Hematopoietic multipotent progenitor cell treated with erythropoietin and hydrocortisone succinate and interleukin-3 and kit ligand, for 17 days (in vitro differentiated cells): ENCODE measurements at places on chromosomes 12 and 14.

- DNase-seq, result peak; percentile 15
These were observed 877 bp downstream of the BAG5 start for GRCh38 chr14:103561381-103562178.

GRCh38 chr14:93075891-93076290 lies 39.8 kb downstream of the ITPK1 start:
- no peak for DNase-seq

DNA sequence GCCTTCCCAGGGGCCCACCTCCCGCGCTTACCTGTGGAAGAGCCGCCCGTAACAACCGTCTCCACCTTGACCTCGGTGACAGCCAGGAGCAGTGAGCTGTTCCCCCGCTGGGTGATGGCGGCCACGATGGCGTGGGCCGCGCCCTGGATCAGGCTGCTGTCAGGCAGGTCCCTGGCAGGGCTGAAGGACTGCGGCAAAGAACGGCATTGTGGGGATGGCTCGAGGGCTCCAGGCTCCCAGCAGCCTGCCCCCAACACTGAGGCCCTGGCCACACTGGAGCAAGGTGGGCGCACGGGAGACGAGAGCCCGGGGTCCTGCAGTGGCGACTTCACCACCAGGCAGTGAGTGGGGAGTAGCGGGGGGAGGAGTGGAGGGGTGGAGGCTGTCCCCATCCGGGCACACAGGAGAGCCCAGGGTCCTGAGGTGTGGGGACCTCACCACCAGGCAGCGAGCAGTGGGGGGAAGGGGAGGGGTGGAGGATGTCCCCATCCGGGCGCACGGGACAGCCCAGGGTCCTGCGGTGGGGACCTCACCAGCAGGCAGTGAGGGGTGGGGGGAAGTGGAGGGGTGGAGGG lies 25.0 kb downstream of the JAG2 start:
- no peak for DNase-seq

- no peak for DNase-seq
These were observed 173.2 kb downstream of the CAND1 start for GRCh38 chr12:67442347-67442841.

GRCh38 chr12:52251367-52252051 lies 18.5 kb downstream of the KRT7 start:
- DNase-seq, result no peak

DNA sequence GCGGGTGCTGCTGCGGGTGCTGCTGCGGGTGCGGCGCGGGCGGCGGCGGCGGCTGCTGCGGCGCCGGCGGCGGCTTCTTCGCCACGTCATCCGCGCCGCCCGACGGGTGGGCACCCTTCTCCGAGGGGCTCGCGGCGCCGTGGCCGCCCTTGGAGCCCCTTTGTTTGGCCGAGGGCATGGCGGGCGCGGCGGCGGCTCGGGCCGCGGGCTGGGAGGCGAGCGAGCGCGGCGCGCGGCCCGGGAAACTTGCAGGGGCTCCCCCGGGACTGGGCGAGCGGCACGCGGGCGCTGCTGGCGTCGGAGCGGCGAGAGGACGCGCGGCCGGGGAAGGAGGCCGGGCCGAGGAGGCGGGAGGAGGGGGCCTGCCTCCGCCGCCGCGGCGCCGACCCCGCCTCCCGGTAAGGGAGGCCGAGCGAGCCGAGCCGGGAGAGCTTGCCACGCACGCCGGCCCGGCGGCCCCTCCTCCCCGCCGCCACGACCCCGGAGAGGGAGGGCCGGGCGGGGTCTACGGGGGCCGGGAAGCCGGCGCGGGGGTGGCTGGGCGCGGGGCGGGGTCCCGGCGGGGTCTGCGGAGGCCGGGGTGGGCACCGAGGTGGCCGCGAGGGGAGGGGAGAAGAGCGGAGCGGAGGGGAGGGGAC lies at the start of gene CKAP4:
Gene CKAP4 (minus strand): TSS at position 347 of the 638 bp plus-strand sequence. CDS start 169 bp downstream, at position 178.
- DNase-seq, result no peak

GRCh38 chr14:76250302-76250701 lies 98.6 kb downstream of the GPATCH2L start:
- no peak for DNase-seq

- peak; percentile 16 for DNase-seq
These were observed 60.2 kb upstream of the ATP2B1 start for GRCh38 chr12:89768586-89769482.

- no peak for DNase-seq
These were observed 82.7 kb downstream of the BEGAIN start for GRCh38 chr14:100504372-100505078.

DNA sequence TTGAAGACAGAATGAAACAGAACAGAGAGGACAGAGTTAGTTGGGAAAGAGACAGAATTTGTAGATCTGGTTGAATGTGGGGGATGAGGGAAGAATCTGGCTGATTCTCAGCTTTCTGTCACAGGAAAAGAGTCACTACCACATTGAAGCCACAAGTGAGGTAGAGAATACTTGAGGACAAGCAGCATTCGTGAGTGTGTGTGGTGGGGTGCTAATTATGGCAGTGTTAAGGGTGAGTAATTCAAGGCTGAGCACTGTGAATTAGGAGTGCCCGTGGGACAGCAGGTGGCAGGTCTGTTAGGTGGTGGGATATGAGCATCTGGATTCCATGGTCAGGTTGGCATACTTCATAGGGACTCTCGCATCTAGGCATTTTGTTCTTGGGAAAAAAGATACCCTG lies 347.4 kb upstream of the PRICKLE1 start:
- DNase-seq, result no peak

- DNase-seq, result no peak
These were observed 236.7 kb downstream of the CACNA1C start for GRCh38 chr12:2289525-2289924.

DNA sequence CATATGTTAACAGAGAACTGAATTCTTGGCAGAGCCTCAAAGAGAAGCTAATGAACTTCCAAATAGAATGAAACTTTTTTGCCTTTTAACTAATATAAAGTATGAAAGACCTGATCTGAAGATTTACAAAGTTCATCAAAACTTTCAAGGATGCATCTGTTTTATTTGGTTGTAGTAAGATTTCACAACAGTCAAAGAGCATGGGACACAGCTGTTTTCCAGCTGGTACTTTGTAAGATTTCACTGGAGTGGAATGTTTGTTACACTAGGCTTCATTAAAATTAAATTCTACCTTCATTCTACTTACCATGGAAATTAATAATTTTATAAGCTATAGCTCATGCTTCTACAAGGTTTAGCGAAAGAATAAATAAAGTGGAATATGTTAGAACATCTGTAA lies 351.2 kb downstream of the SLC6A15 start:
- DNase-seq, result no peak

DNA sequence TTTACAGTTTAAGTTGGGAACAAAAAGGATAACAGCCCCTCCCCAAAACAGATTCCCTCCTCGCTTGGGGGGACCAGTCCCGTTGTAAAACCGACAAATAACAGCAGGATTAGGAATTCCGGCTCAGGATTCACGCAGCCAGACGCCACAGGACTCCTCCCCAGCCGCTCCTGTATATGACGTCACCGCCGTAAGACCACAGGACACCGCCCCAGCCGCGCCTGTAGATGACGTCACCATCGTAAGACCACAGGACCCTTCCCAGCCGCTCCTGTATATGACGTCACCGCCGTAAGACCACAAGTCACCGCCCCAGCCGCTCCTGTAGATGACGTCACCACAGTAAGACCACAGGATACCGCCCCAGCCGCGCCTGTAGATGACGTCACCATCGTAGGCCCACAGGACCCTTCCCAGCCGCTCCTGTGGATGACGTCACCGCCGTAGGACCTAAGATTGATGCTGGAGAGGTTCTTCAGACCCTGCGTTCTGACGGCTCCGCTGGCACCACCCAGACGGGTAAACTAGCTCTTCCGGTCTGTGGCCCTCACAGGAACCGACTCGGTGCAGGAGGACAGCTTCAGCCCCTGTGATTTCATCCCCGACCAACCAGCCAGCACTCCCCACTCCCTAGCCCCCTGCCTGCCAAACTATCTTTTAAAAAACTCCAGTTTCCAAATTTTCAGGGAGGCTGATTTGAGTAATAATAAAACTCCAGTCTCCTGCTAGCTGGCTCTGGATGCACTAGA lies 43.9 kb upstream of the FBRSL1 start:
- DNase-seq, result peak; percentile 42

- peak; percentile 42 for DNase-seq
These were observed 12.4 kb downstream of the MGST1 start for GRCh38 chr12:16359512-16360491.

DNA sequence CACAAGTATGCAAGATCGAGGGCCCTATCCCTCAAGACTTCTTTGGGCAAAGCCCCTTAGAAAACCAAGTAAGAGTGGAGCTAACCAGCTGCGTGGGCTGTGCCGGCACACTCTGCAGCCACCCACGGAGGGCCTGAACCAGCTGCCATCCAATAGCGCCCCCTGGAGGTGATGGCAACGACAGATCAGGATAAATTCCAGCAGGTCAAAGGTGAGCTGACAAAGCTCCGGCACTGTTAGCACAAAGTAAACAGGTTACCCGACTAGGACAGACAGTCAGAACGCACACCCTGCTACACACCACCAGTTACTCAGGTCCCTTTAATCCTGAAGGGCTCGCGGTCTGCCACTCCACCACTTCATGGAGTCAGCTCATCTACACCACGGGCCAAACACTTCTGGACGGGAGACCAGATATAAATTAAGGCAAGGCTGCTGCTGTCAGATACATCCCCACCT lies 4.9 kb downstream of the ZBTB39 start:
- DNase-seq, result peak; percentile 84

DNA sequence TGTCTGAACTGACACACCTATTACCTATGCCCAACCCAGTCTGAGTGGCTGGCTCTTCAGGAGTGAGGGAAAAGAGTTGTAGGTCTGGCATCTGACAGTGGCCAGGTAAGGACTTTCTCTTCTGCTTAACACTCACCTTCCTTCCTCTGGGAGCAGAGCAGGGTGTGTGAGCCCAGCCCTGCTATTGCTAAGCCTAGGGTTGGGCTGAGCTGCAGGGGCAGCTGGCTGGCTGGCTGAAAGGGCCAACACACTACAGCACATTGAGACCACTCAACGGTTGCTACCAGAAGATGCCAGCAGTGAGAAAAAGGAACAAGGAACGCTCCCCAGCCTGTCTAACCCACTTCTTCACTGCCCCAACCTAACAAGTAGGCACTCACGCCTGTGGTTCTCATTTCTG lies 201.2 kb downstream of the DPF3 start:
- DNase-seq, result no peak

DNA sequence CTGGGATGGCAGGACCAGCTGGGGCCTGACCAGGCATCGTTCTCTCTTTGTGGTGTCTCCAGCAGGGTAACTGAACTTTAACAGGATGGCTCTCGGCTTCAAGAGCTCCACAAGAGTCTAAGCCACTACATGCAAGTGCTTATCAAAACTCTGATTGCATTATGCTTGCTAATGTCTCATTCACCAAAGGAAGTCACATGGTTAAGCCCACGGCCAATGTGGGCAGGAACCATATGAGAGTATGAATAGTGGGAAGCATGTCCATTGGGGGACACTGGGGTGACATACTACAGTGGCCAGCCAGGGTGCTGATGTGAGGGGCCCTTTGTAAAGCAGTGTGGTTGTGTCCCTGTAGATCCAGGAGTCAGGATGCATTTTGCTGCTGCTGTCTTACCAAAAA lies 35.0 kb upstream of the KCNA5 start:
- DNase-seq, result no peak

- DNase-seq, result no peak
These were observed 380.5 kb downstream of the VRK1 start for GRCh38 chr14:97177635-97178034.

DNA sequence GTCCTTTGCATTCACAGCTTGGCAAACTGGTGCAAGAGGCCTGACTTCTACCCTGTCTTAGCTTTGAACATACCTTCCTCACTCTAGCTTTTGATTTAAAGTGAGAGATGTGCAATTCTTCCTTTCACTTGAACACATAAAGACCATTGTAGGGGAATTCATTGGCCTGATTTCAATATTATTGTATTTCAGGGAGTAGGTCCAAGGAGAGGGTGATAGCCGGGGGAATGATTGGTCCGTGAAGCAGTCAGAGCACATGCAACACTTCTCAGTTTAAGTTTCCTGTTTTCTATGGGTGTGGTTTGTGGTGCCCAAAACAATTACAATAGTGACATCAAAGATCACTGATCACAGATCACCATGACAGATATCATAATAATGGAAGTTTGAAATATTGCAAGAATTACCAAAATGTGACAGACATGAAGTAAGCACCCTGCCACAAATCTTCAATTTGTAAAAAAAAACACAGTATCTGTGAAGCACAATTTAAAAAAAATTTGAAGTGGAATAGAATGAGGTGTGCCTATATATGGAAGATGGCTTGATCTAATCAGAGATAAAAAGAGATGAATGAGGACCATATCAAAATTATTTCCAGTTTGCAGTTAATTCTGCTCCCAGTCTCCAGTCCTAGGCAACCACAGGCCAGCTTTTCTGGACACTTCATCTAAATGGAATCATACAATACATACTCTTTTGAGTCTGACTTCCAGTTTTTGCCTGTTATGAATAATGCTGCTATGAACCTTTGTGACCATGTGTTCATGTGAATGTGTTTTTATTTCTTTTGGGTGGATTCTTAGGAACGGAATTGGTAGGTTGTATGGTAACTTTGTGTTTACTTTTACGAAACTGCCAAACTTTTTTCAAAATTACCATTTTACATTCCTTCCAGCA lies 23.2 kb downstream of the BORCS5 start:
- DNase-seq, result no peak

- DNase-seq, result no peak
These were observed 37.7 kb downstream of the TAOK3 start for GRCh38 chr12:118334939-118335567.

GRCh38 chr12:114668151-114668885 lies 15.7 kb downstream of the TBX3 start:
- DNase-seq, result no peak

- DNase-seq, result no peak
These were observed 110.1 kb upstream of the TMEM132D start for GRCh38 chr12:130013771-130014484.

GRCh38 chr12:120744922-120745493 lies 19.4 kb downstream of the ACADS start:
- no peak for DNase-seq

DNA sequence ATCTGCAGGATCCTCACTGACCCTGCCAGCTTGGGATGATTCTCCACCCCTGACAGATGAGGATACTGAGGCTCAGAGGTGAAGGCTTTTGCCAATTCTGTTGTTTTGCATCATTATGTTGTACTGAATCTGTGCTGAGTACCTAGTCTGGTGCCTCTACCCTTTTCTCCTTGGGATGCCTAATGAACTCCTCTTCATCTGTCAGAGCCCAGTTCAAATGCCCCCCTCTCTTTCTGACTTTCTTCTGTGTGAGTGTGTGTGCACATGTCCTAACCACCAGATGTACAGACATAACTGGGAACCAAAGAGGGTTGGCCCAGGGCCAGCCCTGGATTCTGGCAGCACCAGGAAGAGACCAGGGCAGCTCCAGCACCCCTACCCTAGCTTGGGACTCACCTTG lies 22.8 kb downstream of the FOXN4 start:
- DNase-seq, result no peak

DNA sequence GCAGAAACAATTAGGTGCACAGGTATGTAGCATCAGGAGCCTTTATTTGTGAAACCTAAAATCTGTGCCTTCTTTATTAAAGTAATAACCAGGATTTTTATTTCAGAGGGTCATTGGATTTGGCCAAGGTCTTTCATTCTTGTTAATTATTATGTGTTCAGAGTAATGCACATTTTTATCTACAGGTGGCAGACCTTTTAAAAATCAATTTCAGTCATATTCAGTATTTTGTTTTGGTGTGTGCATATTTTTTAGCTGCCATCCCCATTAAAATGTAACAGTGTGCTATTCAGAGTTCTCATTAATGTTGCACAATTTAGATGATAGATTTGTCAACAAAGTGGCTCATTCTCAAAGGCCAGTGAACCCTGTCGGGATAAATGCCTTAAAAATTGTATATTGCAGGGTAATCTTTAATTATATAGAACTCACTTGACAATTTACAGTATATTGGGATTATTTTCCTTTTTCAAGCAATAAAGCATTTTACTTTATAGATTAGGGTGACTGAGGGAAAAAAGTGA lies 319.3 kb upstream of the SOX5 start:
- no peak for DNase-seq
